ENCODE measurements at places on chromosomes 5 and 9.

- DNase-seq, result no peak
These were observed 41.6 kb upstream of the FCN1 start for GRCh38 chr9:134959126-134959970.

- no peak for DNase-seq
These were observed 46.7 kb downstream of the POC5 start for GRCh38 chr5:75670577-75670976.

DNA sequence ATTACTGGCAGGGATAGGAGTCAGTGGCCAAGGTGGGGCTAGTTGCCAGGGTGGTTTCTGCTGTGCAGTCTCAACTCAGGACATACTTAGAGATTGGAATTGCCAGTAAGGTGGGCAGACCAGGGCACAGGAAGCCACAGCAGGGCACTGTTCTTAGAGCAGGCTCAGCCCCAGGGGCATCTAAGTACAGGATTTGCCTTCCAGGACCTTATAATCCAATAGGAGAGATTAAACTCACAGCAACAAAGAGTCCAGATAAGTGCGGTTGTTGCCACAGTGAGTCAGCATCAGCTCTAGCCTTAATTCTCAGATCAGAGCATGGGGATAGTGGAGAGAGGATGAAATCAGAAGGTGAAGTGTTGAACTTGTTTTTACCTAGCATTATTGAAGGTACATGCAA lies 265.8 kb upstream of the TRPC7 start:
- DNase-seq, result no peak

GRCh38 chr5:139774980-139775661 lies 20.5 kb upstream of the PSD2 start:
- DNase-seq, result no peak

All from GM12864 (cell line).